Stimulated activated CD4-positive, alpha-beta T cell treated with anti-CD3 and anti-CD28 coated beads, Interleukin-12 subunit alpha, Interleukin-12 subunit beta, amount 100 ng/mL, for 48 hours (primary cell): ENCODE measurements at places on chromosomes 12 and 14.
A peak's percentile ranks its signal among the peaks of the same experiment; 100 is the strongest.

GRCh38 chr12:18629916-18630315, 107.9 kb downstream of the PLCZ1 start:
- DNase-seq: no peak

- peak; percentile 17 for DNase-seq
Measured at GRCh38 chr12:126784328-126784921, 1482.5 kb upstream of the TMEM132C start.

DNA sequence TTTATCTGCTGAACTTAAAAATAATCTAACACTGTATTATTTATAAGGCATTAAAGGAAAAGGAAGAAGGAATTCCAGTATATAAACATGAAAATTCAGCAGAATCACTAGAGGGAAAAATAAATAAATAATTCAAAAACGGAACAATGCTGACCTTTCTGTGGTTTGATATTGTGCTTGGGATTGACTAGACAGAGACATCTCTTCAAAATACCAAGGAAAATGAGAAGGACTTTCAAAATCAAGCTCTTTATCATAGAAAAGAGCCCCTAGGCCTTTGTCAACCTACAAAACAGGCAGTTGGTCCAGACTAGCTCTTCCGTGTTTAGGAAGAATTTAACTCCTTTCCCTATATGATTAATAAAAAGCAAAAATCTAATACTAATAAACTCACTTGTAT, 6.3 kb upstream of the FLRT2 start:
- no peak for DNase-seq

GRCh38 chr12:64916411-64917261, 92.2 kb downstream of the TBC1D30 start:
- no peak for DNase-seq
